ENCODE measurements at places on chromosomes 16 and 17.

DNA sequence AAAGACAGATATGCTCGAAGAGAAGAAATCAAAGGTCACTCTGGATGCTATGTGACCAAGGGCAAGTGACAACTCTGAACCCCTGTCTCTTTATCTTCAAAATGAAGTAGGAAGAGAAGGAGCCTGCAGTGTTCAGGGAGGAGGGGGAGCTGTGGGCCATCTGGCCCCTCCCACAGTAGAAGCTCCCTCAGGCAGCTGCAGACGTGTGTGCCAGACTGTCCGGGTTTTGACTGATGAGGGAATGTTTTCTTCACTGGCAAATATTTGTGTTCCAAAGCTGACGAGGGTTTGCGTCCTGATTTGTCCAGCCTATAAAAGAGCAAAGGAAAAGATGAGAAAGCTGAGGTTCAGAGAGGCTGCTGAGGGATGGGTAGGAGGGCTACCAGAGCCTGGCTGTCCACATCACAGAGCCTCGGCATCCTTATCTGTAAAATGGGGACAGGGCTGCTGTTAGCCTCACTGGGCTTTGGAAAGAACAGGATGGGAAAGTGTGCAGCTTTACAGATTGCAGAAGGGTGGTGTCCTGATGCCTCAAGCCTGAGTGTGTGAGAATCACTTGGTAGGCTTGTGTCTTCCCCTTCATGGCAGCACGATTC, 1.8 kb upstream of the GINS2 start:
- no peak for DNase-seq

- DNase-seq: no peak
Measured at GRCh38 chr16:72256398-72257066, 84.6 kb upstream of the PMFBP1 start.

GRCh38 chr16:50684823-50685461, 3.8 kb upstream of the SNX20 start:
- no peak for DNase-seq

DNA sequence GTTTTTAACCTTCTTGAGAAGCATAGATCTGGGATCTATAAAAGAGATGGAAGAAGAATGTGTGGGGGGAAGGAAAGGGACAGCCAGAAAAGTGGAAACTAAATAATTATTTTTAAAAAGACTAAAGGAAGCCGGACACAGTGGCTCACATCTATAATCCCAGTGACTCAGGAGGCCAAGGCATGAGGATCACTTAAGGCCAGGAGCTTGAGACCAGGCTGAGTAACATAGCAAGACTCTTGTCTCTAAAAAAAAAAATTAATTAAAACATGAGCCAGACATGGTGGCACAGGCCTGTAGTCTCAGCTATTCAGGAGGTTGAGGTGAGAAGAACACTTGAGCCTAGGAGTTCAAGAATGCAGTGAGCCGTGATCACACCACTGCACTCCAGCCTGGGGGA, 335.1 kb downstream of the GRIN2A start:
- DNase-seq: no peak

- DNase-seq: no peak
Measured at GRCh38 chr16:11211977-11212797, 43.8 kb downstream of the SOCS1 start.

GRCh38 chr17:72510351-72511016, 389.7 kb downstream of the SOX9 start:
- DNase-seq: no peak

DNA sequence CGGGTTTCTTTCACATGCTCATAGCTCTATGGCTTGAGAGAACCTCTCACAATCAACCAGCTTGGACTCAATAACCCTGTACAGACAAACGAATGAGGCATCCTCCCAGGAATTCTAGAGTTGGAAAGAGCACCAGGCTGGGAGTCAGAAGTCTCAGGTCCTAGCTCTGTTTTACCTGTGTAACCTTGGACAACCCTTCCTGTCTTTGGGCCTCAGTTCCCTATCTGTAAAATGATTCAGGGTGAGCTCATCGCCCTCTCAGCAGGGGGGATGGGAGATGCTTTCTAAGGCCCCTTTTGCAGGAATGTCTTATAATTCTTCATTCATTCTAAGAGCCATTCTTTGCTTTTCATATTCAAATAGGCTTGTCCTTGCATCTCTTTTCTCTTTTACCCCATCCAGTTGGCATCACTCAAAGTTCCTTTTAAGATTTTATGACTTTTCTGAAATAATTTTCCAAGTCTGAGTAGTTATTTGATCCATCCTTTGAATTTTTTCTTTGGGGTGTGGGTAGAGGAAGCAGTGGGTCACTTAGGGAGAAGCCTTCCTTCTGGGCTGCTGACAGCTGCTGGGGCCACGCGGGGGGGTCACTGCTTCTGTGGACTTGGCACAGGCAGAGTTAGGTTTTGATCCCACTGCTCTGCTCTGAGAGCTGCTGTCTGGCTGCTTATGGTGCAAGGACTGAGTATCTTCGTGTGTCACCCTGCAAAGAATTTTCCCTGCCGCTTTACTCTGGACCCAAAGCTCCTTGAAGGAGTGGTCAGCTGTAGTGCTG, 102.7 kb downstream of the UTP18 start:
- no peak for DNase-seq

- DNase-seq: no peak
Measured at GRCh38 chr17:73342050-73342522, 30.3 kb upstream of the CDC42EP4 start.

DNA sequence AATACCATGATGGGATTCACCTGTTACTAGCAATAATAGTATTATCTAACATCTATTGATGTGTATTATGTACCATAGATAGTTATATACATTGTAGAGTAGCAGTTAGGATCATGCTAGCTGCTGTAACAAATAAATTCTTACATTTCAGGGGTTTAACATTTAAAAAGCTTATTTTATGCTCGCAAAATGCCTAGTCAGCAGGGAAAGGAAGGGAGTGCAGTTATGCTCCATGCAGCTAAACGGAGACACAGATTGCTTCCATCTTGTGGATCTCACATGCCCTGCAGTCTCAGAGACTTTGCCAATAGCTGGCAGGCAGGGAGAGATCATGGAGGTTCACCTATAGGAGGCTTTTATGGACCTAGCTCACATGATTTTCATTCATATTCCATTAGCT, 364.1 kb downstream of the TOX3 start:
- no peak for DNase-seq

DNA sequence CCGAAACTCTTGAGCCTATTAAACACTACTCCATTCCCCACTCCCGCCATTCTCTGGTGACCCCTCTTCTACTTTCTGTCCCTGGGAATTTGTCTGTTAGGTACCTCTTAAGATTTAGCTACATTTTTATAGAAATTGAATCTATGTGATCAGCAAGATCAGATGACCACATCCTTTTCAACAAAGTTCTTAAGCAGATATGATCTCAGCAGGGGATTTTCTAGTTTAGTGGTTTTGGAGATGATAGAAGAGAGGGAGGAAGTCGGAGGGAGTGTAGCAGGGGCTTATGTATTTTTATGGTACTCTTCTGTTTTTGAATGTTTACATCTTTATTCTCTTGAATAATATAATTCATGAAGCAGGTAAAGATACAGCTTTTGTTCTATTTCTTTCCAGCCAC, 40.8 kb downstream of the RPA1 start:
- no peak for DNase-seq

DNA sequence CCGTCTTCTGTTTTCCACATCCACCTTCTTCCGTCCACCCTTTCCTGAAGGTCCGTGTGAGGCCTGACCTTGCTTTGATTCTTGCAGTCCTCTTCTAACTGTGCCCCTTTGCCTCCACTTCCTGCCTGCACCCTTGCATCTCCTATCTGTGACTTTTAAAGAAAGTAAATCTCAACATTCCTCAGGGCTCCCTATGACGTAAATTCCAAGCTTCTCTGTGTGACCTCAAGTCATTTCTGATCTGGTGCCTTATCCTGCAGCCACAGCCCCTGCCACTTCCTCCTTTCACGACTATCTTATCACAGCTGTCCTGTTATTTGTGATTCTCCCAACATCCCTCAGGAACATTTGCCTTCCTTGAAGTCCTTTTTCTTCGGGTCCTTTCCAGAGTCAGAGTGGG, 520.5 kb downstream of the CDH13 start:
- no peak for DNase-seq

- no peak for DNase-seq
Measured at GRCh38 chr16:85611194-85611443, 2.0 kb upstream of the GSE1 start.

GRCh38 chr17:27810211-27810901, 10.0 kb upstream of the NOS2 start:
- no peak for DNase-seq

DNA sequence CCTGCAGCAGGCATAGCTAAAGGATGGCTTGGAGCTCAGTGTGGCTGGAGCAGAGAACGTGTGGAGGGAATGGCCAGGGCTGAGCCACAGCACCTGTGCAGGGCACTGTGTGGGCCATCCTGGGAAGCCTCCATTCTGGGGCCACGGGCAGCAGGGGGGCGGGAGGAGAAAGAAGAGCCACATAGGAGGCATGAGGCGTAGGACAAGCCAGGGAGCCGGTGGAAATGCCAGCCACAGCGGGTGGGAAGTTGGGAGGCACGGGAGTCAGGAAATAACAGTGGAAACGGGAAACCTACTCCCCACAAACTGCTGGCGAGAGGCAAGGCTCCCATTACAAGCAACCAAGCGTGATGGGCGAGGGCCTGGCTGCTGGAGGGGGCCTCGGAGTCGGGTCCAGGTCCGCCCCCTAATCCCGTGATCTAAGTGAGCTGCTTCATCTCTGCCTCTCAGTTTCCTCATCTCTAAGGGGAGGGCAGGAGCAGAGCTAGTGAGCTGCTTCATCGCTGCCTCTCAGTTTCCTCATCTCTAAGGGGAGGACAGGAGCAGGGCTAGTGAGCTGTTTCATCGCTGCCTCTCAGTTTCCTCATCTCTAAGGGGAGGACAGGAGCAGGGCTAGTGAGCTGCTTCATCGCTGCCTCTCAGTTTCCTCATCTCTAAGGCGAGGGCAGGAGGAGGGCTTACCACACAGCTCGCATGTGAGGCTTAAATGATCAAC, 104.9 kb downstream of the ADCY9 start:
- DNase-seq: no peak

- DNase-seq: no peak
Measured at GRCh38 chr16:73549984-73550631, 502.2 kb upstream of the ZFHX3 start.

DNA sequence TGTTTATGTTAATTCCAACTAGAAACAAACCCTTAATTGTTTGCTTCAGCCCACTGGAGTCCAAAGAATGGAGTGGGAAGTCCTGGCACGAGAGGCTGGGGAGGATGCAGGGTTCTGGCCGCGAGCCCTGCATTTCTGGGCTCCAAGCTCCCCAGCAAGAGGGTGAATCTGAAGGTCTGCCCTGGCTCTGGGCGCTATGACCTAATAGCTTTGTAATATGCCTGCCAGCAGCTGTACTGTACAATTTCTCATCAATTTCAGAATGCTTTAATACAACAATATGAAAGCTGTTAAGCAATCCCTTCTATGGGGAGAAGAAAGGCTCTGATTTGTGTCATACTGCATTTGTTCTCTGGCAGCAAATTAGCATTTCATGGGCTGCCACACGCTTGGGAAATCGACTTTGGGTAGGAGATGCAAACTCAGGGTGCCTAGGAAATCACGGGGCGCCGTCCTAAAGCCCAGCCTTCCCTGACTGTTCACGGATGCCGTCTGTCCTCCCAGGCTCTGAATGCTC, 43.8 kb downstream of the NDEL1 start:
- no peak for DNase-seq

GRCh38 chr17:82056729-82057621, 5.3 kb downstream of the GPS1 start:
- DNase-seq: no peak

- DNase-seq: no peak
Measured at GRCh38 chr17:79459003-79459655, 151.7 kb downstream of the RBFOX3 start.

GRCh38 chr17:48791128-48792032, 25.6 kb downstream of the TTLL6 start:
- no peak for DNase-seq

GRCh38 chr16:65579050-65579449, 457.2 kb upstream of the CDH11 start:
- no peak for DNase-seq

DNA sequence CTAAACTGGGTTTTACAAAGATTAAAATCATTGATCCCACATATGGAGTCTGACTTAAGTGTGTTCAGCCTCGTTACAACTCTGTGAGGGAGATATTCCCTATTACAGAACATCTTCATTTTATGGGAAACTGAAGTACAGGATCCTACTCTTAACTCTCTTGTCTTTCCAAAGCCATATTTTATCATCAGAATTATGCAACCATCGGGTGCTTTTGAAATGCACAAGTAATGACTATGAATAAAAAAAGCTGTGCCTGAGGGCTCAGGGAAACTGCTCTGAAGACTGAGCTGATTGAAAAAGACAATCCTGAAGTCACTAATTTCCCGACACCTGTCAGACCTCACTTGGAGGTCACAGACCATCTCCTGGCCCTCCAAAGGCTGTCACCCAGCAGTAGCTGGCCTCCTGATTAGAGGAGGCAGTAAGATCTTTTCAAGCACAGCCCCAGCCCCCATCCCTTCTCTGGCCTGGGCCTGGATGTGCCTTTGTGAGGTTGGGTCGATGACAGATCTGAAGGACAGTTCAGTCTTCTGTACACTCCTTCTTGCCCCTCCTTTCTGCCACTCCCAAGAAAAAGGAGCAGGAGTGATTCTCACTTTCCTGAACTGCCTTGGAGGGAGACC, 5.6 kb downstream of the AKAP1 start:
- no peak for DNase-seq

DNA sequence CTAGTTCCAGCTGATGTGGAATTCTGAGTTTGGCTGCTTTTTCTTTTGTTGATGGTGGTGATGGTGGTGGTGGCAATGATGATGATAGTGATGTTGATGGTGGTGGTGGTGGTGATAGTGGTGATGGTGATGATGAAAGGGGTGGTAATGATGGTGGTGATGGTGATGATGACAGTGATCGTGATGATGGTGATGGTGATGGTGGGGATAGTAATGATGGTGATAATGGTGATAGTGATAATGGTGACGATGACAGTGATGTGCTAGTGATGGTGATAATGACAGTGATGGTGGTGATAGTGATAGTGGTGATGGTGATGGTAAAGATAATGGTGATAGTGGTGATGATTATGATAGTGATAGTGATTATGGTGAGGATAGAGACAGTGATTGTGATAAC, 61.5 kb downstream of the BMERB1 start:
- DNase-seq: no peak

GRCh38 chr16:80500961-80501525, 39.8 kb upstream of the DYNLRB2 start:
- DNase-seq: no peak

DNA sequence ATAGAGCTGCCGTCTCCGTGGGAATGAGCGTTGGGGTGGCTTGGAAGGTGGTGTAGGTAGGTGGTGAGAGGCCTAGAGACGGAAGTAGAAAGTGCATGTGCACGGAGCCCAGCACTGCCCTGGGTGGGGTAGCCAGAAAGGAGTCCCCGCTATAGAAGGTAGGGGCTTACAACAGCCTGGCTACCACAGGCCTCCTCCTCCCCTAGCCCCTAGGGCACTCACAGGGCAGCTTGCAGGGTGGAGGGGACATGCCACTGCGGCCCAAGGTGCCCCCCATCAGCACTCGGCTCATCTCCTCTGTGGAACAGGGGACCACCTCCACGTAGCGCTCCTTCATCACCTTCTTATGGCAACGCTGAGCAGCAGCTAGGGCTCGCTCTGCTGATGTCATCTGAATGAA, 5.0 kb downstream of the ESRP2 start:
- DNase-seq: no peak
